Fibroblast of upper back skin (primary cell): ENCODE measurements at places on chromosomes 2 and 18.

- DNase-seq = no peak
Measured at GRCh38 chr2:25042321-25043240, 705 bp downstream of the EFR3B start.

DNA sequence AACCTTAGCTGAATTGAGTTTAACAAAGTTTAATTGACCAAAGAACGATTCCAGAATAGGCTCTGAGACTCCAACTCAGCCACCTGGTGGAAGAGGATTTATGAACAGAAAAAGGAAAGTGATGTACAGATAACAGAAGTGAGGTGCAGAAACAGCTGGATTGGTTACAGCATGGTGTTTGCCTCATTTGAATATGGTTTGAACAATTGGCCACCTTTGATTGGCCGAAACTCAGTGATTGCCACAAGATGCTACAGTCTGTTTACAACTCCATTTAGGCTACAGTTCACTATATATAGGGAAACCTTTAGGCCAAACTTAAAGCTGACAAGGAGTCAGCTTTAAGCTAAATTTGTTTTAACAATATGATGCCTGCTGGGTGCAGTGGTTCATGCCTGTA, 28.1 kb upstream of the SLC35G4 start:
- DNase-seq = no peak

DNA sequence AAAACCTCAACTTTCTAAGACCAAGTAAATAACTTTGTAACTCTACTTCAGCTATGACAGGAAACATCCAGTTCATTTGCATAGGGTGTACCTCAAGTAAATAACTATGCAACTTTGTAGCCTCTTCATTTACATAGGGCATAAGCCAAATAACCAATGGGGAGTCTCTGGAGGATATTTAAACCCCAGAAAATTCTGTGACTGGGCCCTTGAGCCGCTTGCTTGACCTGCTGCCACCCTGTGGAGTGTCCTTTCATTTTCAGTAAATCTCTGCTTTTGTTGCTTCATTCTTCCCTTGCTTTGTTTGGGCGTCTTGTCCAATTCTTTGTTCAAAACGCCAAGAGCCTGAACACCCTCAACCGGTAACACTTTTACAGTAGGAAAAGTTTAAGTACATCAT, 1112.7 kb upstream of the NRXN1 start:
- DNase-seq = no peak

- no peak for DNase-seq
Measured at GRCh38 chr2:204431529-204431928, 113.7 kb upstream of the PARD3B start.

GRCh38 chr18:11324956-11325882, 175.8 kb upstream of the PIEZO2 start:
- peak; percentile 96 for DNase-seq

DNA sequence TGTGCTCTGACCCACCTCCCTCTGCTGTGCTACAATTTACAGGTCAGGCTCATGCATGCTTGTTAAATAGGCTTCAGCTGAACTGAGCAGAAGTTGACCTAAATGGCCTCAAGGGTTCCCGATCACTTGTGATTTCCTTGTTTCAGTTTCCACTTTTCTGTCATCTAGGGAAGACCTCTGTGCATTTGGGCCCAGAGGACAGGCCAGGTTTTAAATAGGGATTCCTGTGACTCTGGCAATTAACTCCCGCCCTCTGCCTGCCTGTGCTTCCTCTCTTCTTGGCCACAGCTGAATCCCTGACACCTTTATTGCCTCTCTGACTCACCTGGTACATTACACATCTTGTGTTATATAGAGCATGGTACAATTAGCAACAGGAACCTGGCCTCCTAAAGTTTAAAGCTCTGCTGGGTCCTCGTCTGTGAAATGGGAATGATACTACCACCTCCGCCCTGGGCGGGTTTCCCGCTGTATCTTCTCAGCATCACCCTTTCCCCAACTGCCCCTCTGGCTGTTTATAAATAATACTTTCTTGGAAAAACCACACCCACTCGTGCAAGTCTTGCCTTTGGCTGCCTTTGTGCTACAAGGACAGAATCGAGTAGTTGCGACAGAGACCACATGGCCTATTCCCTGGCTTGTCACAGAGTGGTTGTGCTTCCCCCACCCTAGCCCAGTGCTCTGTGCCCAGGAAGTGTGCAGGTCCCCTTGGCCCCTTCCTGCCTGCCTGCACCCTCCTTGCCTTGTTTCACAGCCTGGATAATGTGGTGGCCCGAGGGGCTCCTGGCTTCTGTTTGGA, 7.9 kb downstream of the CABLES1 start:
- DNase-seq = no peak

GRCh38 chr2:70443726-70444125, 109.9 kb downstream of the TGFA start:
- no peak for DNase-seq

GRCh38 chr18:79479116-79479760, 83.5 kb downstream of the NFATC1 start:
- DNase-seq = no peak

GRCh38 chr18:33210575-33211189, 229.8 kb downstream of the CCDC178 start:
- peak; percentile 31 for DNase-seq

DNA sequence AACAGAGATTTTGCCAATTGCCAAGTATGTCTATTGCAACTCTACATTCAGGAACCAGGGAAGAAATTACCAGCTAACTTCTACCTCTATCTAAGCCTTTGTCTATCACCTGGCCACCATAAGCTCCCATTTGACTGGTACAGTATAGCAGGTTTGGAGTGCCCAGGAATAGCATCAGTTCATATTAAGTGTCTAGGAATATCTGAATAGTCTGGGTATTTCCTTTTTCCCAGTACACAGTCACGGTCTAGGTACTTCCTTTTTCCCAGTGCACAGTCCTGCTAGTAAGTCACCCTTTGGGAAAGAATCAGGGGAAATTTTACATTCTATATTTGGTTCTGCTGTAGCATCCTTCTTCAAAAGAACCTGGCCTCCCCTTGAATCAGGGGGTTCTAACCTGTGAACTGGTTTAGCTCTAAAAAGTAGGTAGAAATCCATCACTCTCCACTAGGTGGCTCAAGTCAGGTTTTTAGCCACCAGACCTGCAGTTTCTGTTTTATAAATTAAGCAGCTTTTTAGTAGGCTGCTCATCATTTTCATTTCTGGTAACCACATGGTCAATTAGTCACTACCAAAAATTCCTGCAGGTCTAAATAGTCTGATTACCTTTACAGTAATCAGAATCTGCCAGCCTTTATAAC, 49.3 kb upstream of the DNAJC10 start:
- DNase-seq = no peak

GRCh38 chr2:138058427-138058826, 94.2 kb downstream of the HNMT start:
- no peak for DNase-seq

DNA sequence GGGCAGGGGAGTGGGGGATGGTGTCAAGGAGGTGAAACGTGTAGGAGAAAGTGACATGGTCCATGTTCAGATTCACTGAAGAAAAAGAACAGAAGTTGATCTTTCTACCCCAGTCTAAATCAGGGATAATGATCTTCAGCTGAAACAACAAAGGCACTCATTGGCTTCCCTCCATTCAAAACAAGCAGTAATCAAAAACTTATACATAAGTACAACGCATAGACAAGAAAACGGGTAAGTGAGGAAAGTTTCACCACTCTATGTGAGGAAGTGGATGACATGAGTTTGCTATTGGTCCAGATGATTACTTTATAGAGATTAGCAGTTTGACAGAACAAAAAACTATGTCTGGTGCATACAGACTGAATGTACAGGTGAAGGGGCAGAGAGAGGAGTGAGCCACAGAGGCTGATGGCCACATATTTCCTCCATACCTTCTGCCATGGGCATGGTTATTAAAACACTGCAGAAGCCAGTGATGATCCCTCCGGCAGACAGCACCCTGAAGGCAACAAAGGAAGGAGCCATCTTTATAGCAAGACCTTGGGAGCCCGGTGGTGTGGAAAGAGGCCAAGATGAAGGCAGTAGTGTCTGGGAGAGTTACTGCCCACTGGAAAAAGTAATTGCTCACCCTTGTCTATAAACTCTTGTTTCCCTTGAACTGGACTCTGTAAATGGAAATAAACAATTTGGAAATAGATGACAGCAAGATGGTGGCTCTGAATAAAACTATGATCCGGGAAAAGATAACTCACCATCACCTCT, 57.7 kb downstream of the SLC25A12 start:
- peak; percentile 41 for DNase-seq

DNA sequence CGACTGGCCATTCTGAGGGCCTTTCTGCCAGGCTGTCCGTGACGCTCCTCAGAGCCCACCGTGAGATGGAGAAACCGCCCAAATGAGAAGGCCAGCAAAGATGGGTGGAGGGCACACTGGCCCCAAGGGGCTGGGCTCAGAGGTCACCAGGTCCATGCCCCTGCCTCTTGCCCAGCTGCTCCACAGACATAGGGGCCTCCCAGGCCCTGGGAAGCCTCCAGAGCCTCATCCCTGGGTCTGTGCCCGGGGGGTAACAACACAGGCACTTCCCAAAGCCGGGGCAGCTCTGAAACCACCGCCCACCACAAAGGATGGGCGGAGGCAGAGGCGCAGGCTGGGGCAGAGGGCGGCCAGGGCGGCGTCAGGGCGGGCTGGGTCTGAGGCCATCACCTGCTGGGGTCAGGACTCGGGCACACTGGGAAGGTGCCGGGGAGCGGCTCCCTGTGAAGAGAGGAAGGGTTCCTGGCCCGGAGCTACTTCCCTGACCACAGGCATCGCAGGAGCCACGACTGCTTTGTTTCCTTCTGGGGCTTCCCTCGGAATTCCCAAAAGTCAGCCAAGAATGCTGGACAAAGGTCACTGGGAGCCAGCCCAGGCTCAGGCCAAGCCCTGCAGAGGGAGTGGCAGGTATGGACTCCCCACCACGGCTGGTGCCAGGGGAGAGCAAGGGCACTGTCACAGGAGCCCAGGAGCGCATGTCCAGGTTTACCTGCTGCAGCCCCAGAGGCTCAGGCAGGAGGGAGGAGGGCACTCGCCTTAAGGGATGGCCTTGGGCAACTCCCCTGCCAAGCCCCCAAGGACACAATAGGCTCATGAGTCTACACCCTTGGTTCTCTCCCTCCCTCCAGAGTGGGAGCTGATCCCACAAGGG, 9.4 kb downstream of the CYP26B1 start:
- no peak for DNase-seq

DNA sequence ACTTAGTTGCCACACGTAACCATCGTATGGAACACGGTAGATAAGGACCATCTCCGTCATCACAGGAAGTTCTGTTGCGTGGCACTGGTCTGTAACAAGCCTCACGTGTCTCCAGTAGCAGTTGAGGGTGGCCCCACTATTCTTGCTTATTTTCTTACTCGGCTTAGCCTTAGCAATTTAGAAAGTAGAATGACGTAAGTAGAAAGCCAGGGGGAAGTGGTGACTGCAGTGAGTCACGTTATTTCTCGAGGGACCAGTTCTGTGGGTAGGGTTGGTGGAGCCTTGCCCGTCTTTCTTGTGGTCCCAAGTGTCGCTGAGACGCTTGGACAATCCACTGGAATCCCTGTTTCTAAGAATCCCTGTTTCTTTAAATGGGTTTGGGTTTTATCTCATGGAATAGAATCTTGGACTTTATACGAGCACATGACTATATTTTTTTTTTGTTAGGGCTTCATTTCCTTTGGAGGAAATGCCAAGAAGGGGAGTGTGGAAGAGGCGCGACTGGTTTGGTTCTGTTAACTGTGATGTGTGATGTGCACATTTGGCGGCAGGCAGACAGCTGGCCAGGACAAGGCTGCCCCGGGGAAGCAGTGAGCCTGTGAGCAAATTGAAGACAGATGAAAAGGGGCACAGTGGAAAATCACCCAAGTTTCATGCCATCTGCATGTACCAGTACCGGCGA, 96.2 kb downstream of the CABLES1 start:
- DNase-seq = peak; percentile 91

- peak; percentile 55 for DNase-seq
Measured at GRCh38 chr18:39624961-39625360, 2059.4 kb upstream of the CELF4 start.

DNA sequence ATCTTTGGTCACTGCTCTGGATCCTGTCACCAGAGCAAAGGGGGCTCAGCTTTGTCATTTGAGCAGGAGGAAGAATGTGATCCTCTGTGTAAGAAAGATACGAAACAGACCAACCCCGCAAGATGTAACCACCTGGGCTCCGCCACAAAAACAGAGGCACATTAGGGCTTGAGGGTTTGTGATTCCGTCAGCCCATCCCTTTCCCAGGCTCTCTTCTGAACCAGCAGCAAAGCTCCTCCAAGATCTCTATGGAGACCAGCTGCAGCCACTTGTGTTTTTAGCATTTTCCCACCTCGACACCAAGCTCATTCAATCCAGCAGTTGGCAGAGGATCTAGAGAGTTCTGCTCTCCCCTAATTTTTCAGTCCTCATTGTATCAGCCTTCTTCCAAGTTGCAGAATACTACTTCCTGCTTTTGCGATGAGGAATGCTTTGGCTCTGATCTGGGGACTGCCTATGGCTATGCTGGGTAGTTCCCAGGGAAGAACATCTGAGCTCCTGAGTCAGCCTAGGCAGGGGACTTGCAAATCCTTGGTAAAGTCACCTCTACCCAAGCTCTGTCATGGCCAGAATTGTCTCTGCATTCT, 139.6 kb upstream of the RAB12 start:
- DNase-seq = peak; percentile 33

- no peak for DNase-seq
Measured at GRCh38 chr2:242038928-242039341, 169.4 kb downstream of the RTP5 start.

GRCh38 chr2:11692966-11693521, 23.0 kb upstream of the NTSR2 start:
- DNase-seq = peak; percentile 62

DNA sequence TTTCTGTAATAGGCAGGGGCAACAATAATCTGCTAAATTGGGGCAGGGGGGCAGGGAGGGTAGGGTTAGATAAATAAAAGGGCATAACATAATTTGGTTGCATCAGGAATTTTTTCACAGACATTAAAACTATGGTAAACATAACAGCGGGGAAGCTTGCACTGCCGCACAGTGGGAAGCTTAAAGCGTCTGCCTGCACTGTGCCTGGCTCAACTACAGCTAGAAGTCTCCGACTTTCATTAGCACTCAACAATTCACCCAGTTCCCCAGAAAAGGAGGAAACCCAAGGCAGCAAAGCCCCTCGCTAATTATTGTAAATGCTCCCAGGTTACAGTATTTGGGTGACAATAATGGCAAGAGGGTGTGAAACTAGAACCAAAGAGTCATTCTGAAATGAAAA, 562.9 kb downstream of the ARHGAP15 start:
- no peak for DNase-seq
